ENCODE measurements at places on chromosomes 7 and 10.

DNA sequence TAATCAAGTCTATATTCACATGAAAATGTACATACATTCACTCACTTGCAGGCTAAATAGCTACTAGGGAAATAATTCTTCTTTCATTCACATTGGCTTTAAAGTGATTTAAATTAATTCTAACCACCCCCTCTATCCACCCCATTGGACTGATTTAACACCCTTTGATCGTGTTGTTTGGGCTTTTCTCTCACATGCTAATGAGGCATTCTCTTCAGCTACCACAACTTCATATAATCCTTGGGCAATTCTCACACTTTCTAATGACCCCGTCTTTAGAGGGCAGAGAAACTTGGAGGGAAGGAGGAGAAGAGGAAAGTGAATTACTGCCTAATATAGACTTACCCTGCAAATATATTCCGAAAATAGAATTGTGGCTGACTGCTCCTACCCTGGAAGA is 24.6 kb downstream of the GRM3 start:
- no peak for DNase-seq

DNA sequence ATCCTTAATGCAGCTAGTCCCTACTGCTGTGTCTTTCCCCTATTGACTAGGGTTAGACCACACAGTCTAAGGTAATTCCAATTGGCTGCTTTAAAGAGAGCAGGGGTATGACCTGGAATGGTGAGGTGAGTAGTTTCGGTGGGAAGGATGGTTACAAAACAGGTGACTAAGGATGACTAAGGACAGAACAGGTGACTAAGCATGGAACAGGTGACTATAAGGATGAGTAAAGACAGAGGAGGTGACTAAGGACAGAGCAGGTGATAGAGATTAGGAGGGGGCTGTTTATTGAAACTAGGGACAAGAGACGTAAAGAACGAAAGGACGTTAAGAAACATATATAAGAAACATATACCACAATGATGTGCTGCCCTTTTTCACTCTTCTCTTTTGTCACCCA is 145.1 kb upstream of the TMEM106B start:
- DNase-seq: no peak

GRCh38 chr10:69215405-69216171 is 4.5 kb upstream of the HKDC1 start:
- DNase-seq: no peak

DNA sequence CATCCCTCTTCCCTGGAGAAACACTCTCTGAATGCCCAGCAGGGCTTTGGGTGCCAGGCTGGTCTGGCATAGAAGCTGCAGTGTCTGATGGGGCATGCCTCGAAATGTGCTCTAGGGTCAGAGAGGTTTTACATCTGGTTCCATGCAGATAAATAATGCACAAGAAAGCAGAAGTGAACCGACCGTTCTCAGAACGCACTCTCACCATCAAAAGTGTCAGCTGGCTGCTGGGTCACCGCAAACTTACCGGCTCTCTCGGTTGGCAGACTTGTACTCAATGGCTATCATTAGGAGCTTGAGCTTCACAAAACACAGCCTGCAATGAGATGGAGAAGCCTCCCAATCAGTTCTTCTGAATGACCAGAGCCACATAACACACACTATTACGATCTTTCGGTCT is 610.0 kb downstream of the KCNMA1 start:
- DNase-seq: no peak

DNA sequence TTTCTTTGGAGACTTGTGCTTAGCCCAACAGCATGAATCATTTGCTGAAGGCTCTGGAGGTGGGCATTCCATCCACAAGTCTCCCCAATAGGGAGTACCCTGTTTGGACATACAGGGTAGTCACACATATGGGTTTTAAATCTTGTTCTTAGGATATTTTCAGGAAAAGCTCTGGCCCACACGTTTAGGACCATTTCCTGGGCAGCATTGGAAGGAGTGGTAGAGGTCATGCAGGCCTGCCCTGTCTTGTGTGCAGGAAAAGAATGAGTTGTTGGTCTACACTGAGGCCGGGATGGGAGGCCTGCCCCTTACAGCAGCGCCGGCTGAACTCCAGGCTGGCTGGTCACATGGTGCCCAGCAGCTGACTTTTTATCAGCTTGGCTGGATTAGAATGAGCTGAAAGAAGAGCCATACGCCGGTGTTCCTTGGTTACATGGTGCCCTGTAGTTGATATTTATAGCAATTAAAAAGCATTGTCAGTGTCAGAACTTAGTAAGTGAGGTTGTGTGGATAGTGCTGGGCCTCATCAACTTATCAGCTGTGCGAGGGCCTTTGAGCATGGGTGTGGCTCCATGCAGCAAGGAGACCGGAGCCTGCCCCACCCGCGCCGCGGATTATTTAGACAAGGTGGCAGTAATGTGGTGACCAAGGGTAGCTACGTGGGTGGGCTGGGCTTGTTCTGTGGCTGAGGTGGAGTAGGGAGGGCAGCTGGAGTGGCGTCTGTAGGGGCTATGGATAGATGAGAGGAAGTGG is 28.6 kb downstream of the OGDH start:
- no peak for DNase-seq

GRCh38 chr7:50502947-50503346 is 52.8 kb upstream of the FIGNL1 start:
- DNase-seq: no peak

DNA sequence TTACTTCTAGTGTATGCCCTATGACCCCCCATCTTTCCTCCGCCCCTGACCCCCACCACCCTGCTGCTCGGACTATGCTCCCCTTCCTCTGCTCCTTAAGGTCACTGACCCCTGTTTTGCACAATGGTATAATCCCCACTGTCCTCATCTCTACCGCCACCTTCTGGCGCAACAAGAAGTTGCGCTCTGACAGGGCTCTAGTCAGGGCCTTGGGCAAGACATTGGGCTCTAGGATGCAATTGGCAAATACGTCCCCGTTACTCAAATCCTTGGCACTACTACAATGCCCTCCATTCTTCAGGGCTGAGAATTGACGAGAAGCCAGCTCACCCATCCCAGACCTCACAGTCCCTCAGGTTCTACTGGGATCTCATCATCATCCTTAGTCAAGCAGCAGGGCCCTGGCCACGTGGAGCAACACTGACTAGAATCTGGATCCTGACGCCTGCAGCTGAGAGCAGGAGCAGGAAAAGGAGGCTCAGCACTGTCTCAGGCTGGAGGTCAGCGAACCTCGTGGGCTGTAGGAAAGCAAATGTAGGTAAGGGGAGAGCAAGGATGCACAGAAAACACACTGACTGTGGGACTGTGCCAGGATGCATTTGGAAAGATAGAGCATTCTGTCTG is 10.6 kb downstream of the LRIT2 start:
- DNase-seq: no peak

DNA sequence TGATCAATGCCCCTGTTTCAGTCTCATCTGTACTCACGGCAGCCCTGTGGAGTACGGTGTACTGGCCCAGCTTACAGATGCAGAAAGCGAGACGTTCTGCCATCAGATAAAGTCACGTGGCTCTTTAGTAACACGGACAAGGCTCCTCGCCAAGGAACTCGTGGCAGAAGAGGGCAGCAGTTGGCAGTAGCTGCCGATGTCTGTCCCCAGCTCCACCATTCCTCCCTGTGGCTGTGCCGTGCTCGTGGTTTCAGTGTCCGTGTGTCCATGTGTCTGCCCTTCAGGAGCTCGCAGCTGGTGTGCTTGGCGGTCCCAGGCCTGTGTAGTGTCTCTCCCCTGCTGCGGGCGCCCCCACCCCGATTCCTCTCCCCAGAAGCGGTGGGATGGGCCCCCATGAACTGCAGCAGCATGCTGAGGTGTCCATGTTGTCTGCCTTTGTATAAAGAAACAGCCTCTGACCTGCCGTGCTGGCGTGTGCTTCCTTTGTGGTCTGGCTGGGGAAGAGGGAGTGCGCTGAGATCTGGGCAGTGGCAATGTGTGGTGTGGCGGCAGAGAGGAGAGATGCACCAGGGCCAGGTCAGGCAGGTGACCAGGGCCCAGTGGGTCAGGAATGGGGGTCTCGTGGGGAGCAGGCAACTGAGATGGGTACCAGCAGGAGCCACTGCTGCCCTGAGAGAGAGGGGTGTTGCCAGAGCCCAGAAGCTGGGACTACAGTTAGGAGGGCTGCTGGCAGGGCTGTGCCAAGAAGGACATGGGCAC is 9.8 kb downstream of the RHBDD2 start:
- DNase-seq: no peak

DNA sequence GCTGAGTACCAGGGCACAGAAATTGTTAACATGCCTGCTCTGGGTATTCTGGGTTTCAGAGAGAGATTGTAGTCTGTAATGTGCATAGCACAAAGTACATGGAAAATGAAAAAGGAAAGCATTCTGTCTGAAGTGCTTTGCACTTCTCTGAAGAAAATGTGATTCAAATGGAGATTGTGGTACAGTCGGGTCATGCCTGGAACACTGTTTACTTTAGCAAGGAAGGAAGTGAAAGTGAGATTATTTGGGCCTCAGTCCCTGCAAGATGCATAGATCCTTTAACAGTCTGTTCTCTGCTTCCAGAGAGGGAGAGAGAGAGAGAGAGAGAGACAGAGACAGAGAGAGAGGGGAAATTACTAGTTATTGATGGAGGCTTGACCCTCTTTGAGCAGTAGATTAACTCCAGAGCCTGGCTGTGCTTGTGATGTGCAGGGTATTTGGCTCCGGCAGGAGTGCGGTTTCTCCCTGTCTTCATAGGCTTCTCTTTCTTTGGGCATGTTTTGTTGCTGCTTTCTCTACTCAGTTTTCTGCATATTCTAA is 5.4 kb downstream of the VWC2 start:
- DNase-seq: no peak

DNA sequence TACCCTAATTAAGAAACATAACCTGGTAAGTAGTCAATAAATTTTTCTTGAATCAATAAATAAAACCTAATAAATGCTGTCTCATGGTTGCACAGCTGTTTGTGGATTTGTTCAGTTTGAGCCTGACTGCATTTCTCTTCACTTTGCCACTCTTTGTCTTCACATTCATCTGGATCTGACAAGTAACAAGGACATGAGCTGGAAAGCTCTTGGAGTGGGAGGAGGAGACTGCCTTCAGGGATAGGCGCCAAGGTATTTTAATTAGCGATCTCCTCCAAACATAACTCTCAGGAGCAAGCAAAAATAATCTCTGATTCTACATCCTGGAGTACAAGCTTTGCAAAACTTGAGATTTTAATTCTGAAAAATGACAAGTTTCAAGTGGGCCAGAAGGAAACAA is 251.0 kb downstream of the BMPER start:
- no peak for DNase-seq

DNA sequence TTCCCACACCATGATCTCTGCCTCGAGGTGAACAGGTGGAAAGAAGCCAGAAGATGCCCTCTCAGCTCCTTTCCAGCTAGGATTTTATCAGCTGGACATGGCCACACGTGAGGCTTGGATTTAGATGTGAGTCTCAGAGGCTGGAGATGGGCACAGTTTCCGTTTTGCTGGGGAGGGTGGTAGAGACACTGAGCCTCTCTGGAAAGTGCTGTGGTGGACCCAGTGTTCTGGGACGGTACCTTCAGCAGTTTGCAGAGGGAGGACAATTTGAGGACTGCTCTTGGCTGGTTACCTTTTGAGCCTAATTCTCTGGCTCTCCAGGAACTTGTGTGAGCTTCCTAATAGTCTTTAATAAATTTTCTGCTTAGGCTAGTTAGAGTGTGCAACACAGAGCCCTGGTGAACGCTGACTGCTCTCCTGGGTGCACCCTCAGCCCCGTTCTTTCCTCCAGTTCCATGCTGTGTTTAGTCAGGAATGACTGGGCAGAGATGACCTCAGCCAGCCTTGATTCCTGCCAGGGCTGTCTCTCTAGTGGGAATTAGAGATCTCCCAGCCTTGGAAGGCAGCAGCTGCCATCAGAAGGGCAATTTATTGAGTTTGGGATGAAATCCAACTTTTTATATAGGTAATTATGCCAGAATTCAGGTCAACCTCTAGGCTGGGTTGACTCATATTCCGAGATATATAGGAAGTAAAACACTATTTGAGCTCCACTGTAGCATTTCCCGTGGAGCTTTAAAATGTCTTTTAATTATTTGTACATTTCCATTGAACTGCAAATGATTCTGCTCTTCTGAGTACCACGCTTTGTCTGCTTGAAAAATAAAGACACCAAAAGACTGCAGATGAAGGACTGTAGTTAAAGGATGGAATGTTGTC is 103.9 kb downstream of the GATA3 start:
- DNase-seq: no peak

GRCh38 chr10:122664501-122664900 is 35.1 kb downstream of the C10orf120 start:
- DNase-seq: no peak

DNA sequence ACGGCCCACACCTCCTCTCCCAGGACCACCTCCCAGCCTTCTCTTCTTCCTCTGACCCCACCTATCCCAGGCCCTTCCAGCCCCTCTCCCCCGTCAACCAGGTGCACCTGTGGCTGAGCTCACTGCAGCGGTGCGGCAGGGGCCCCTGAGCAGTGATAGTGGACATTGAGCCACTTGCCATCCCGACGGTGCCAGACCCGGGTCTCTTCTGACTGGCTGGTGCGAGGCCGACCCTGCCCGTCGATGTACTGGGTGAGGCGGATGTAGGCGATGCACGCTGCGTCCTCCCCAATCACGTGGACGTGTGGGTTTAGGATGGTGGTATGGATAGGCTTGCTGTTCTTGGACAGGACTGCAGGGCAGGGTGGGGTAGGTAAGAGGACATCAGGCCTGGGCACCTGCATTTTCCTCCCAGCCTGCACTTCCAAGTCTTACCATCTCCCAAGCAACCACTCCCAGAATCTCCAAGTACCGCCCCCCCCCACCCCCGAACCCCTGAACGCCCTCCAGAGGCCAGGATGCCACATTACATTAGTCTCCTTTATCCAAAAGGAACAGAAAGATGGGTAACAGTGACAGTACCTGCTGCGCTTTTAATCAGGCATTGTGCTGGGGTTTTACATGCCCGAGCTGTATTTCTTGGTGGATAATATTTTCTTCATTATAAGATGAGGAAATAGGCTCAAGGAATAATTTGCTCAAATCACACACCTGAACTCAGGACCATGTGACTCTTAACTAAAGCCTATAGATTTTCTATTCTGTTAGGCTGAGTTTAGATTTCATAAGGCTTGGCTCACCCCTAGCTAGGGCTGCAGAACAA is 3.7 kb upstream of the NDST2 start:
- no peak for DNase-seq

DNA sequence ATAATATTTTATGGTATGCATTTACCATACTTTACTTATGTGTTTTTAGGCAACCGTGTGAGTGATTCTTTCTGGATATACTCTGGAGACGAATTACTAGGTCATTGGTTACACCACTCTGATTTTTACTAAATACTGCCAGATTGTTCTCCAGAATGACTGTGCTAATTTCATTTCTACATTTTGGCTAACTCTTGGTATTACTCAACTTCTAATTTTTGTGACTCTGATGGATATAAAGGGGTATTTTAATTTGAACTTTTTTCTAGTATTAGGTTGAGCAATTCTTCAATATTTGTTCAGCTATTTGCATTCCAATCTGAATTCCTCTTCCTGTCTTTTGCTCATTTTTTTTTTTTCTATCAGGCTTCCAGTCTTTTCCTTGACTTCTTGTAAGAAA is 223.6 kb downstream of the MDFIC start:
- no peak for DNase-seq

- no peak for DNase-seq
Measured at GRCh38 chr10:64102264-64102633, 581.0 kb downstream of the REEP3 start.

- DNase-seq: no peak
Measured at GRCh38 chr7:1939434-1940401, 269.6 kb downstream of the ELFN1 start.

- DNase-seq: no peak
Measured at GRCh38 chr7:144857463-144857862, 21.6 kb upstream of the TPK1 start.
